ENCODE measurements at places on chromosomes 6 and 20. TPM values are rescaled to one million over a fixed set of nuclear protein-coding genes. Genes with fewer than 3 reads are reported as not detected.

DNA sequence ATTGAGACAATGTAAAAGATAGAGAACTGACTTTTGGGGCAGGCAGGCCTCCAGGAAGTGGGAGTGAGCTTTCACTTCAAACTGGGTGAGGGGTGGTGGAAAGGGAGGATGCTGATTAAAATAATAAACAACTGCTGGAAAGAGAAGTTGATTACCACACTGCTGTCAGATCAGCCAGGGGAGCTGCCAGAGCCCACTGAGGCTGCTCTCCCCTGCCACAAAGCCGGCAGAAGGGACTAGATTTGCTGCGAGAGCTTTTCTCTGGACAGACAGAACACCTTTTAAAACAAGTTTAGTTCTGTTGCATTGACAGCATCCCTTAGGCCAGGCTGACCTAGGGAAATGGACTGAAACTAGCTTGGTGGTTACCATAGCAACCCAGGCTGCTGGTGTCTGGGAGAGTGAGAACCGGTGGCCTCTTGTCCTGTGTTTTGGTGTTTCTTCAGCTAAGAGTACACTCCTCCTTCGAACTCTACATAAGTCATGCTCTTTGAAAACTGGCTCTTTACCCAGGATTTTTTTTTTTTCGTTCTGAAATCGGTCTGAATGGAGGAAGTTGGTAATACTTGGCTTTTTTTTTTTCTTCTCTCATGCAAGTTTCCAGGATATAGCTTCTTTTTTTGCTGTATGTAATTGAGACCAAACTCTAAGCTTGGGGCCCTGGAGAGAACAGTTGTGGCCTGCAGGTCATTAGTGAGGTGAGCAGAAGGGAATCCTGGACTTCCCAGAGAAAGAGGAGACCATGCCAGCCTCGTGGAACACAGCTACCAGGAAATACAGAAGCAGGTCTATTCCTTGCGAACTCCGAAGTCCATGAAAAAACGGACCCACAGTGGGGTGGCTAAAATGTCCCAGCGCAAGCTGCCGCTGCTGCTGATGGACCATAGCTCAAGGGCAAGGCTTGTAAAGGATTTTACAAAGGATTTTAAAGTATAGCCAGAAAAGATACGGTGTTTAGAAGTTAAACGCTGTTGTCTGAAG lies 374.4 kb downstream of the UTRN start:
- no peak for DNase-seq

GRCh38 chr20:25058051-25058846 lies at the start of gene ACSS1:
Gene ACSS1, minus strand, starts transcription at chr20:25058139. Its CDS starts 37 bp downstream, at chr20:25058102.
- peak; percentile 87 for DNase-seq

DNA sequence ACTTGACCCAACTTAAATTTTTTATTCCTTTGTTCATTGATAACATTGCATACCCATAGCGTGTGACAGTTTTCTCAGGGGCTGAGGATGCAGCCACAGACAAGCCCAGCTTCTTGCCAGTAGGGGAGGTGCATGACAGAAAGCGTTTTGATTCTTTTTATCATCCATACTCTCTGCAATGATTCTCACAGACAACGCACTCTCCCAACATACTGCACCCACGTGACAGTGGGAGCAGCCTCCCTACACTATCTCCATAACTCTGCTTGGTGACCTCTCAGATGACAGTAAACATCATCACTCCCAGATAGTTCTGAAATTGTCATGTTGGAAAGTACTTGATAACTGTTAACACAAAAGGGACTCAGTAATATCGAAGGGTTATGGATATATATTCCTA lies 481.2 kb upstream of the AGPAT4 start:
- DNase-seq = no peak

GRCh38 chr6:128078276-128078675 lies 177.4 kb upstream of the THEMIS start:
- no peak for DNase-seq

- DNase-seq = no peak
Measured at GRCh38 chr6:47420394-47421371, 56.9 kb upstream of the CD2AP start.

DNA sequence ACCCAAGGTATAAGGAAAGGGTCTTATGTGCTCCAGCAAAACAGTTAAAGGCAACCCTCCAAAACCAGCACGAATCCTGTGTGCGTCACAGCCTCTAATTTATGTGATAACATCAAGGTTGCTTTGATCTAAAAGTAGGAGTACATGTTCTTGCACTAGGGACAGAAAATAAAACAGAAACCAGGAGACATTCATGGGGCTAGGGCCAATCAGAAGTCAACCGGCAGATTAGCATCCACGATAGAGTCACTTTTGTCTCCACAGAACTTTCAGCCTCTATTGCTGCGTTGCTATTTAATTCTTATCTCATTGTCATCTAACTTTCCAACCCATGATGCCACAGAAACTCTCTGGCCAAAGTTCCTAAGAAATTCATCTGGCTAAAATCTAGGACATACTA lies 178.8 kb upstream of the PTCHD4 start:
- no peak for DNase-seq

GRCh38 chr6:107489636-107490565 lies at the start of gene SOBP:
Gene SOBP, plus strand, starts transcription at chr6:107490117. Its CDS starts 500 bp downstream, at chr6:107490617.
- DNase-seq = peak; percentile 80

DNA sequence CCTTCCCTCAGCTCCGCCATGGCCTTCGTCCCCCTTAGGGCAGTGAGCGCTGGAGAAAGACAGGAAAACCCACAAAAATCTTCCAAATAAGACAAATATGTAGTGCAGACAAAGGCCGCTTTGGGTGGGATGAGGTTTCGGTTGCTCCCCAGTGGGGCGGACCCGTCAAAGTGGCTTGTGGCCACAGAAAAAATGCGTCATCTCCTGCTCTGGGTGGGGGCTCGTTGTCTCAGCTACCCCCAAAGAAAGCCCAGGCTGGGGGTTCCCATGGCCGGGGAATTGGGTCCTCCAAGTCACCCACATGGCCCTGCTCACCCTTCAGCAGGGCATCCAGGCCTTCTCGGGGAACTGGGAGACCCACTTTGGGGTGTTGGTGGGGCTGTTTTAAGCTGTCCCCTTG lies 21.9 kb upstream of the SCUBE3 start:
- no peak for DNase-seq

GRCh38 chr20:49698477-49698876 lies 15.2 kb downstream of the B4GALT5 start:
- DNase-seq = no peak

GRCh38 chr20:41051009-41051825 lies 22.6 kb downstream of the TOP1 start:
- no peak for DNase-seq

DNA sequence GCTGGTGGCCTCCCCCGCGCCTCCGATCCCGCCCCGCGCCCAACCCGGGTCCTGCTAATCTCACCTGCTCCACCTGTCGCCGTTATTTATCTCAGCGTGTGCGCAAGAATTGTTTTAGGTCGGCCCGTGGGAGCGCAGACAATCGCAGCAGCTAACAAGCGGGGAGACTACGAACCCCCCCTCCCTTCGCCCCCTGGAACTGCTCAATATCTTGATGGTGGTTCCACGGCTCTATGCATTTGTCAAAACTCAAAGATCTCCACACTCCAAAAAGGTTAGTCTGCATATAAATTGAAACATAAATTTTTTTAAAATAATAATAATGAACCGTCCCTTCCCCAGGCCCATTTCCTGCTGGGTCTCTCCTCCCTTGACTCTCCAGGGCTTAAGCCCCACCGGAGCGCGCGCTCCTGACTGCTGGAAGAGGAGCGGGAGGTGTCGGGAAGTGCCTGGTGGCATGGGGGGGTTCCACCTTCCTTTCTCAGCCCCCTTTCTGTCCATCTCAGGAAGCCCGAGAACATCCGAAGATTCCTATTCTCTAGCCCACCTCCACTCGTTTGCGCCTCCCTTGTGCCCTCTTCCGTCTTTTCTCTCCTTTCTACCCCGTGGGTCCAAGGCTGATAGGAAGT lies 1.6 kb upstream of the MDGA1 start:
- DNase-seq = no peak

DNA sequence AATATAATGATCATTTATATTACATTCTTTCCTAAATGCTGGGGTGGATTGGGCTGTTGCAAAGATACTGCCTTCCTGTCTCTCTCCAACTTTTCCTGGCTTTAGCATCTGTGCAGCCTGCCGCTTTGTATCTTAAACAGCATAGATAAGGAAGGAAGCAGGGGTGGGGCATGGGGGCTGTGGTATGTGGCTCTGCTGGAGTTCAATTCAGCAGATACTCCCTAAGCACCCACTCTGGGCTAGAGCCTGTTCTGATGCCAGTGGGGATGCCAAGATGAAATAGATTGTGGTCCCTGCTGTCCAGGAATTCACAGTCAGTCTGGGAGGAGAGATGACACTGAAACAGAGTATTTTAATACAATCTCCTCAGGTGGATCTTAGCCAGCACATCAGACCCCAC lies 56.8 kb downstream of the EIF2S2 start:
- no peak for DNase-seq

GRCh38 chr20:2139250-2139649 lies 37.6 kb downstream of the STK35 start:
- no peak for DNase-seq

DNA sequence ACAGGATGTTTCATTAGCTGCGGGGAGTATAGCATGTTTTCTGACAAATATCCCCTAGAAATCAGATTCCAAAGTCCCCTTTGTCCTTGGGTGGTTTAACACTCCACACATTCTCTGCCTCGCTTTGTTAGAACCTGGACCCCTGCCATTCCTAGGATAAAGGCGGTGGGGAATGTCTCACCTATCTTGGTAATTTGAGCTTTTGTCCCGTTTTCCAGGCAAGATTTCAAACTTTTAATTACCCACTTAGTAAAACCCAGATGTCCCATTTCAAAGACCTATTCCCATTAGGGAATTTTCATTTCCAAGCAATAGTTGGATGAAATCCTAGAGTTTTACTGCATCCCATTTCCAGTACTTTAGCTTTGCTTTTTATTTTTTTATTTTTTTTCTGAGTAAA lies 501.0 kb upstream of the MAP3K7 start:
- no peak for DNase-seq

DNA sequence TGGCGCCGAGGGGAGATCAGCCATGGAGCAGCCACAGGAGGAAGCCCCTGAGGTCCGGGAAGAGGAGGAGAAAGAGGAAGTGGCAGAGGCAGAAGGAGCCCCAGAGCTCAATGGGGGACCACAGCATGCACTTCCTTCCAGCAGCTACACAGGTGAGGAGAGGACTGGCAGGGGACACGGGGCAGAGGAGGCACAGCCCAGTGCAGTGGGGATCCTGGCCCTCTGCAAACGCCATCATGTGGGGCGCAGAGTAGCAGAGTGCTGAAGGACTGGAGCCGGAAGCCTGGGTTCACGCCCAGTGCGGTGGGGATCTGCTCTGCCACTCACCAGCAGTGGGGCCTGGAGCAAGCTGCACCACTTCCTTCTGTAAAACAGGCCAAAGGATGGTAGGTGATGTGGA lies 41.1 kb upstream of the FANCE start:
- no peak for DNase-seq

DNA sequence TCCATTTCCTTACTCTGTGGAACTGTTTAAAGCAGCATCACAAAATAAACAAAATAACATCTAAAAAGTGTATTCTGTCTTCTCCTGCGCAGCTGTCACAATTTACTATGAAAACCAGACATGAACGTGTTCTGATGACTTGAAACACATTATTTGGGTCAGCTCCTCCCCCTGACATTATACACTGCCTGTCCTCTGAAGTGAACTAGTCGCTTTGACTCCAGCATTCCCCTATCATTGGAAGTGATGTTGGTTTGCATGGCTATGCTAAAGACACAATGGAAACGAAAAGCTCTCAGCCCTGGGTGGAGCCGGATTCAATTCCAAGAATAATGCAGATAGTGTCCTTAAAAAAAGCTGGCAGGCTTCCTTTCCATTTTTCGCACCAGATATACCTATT lies 125.9 kb downstream of the FYN start:
- DNase-seq = no peak

- DNase-seq = no peak
Measured at GRCh38 chr6:139448051-139448649, 73.7 kb upstream of the CITED2 start.

GRCh38 chr20:31842471-31843157 lies 2.8 kb downstream of the FOXS1 start:
- no peak for DNase-seq

GRCh38 chr6:14121936-14122344 lies 4.4 kb downstream of the CD83 start:
- DNase-seq = no peak

DNA sequence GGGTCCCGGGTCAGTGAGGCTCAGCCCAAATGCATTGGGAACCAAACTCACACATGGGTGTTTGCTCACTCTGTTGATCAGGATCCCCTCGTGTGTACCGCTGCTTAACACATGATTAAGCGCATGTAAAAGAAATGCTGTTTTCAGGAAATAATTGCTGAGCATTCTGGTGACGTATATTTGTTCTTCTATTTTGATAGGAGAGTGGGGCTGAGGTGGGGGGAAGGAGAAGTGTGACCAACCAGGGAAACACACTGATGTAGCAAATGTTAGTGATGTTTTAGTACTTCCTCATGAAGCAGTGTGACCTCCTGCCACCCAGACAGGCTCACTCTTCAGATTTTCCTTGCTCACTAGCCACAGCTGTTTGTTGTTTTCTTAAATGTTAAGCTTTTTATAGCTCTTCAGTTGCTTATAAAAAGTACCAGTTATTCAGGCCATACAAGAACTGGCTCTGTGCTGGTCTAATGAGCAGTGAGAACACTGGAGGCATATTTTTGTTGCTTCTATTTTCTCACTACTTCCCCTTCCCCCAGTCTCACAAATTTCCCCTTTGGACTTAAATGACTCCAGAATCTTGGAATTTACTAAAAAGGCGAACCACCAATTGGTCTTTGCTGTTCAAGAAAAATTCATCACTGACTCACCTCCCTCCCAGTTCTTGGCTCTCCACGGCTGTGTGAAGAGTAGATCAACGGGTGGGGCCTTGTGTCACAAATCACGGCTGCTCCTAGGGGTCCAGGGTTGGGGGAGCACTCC lies 79.2 kb upstream of the BACH2 start:
- no peak for DNase-seq

DNA sequence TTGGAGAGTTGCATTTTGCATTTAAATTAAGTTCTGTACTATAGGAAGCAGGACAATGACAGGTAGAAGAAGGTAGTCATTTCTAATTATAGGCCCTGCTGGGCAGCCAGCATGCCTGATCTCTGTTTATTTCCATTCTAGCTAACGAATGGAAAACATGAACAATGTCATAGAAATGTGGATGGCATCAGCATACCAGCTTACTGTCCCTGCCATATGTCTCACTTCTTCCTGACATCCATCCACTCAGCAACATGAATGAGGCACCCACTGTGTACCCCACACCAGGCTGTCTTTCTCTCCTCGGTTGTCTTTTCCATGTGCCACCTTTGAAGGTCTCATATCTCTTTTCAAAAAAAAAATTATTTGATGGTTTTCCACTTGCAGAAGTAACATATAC lies 11.1 kb downstream of the ADTRP start:
- no peak for DNase-seq

- DNase-seq = no peak
Measured at GRCh38 chr6:157494132-157494710, 113.2 kb downstream of the ZDHHC14 start.

- no peak for DNase-seq
Measured at GRCh38 chr6:156060013-156060412, 604.4 kb upstream of the NOX3 start.

PPIL6 gene
- 4.5 TPM for total RNA-seq

ZKSCAN3 gene
- 4.0 TPM for total RNA-seq

GGTLC1 gene
- total RNA-seq = not detected

KCNK15 gene
- total RNA-seq = 0.32 TPM

CCN6 gene
- total RNA-seq = not detected

HLA-DRB1 gene
- 32.4 TPM for total RNA-seq

TREML4 gene
- total RNA-seq = not detected

MCHR2 gene
- total RNA-seq = not detected

MDFI gene
- total RNA-seq = 1.3 TPM

FOXQ1 gene
- total RNA-seq = not detected

PREX1 gene
- total RNA-seq = 11.0 TPM

NUS1 gene
- total RNA-seq = 13.5 TPM
